ENCODE measurements at places on chromosomes 3 and 15.

- DNase-seq: no peak
Observed at GRCh38 chr3:151918253-151919029, 45.0 kb downstream of the SUCNR1 start.

GRCh38 chr3:179732661-179733348, 80.0 kb downstream of the USP13 start:
- DNase-seq: no peak

DNA sequence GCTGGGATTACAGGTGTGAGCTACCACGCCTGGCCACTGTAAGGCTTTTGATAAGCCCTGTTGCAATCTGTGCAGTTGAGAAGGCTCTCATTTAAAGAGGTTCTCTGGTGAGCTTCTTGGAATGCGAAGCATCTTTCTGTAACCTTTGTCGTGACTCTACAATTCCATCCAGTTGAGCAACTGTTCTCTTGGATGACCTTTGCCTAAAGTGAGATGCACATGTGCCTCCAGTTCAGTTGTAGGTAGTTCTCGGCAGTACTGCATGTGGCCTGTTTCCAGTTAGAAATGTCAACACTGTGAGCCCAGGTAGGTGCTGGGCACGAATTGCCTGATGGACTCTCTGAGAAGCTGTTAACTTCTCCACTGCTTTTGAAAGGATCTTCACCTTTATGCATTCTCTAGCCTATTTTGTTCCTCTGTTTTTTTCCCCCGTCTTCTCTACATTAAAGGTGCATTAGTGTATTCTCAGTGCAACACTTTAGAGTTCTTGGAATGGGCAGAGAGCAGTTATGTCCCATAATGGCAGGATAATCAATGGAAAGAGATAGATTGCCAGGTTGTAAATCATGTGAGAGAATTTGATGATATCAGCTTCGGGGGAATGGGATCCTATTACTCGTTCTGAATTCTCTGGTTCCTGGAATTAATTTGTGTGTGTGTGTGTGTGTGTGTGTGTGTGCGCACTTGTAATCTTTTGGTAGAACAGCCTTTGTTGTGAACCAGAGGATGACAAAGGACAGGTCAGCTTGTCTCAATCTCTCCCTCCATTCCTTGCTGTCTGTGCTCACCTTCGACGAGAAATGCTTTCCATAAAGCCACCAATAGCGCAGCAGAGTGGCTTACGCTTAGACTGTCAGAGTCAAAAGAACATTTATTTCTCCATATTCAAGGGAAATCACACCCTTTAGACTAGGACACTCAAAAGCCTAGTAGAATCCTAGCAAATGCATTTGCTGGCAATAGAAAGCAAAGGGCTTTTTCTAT, 51.1 kb downstream of the PTPRG start:
- no peak for DNase-seq

DNA sequence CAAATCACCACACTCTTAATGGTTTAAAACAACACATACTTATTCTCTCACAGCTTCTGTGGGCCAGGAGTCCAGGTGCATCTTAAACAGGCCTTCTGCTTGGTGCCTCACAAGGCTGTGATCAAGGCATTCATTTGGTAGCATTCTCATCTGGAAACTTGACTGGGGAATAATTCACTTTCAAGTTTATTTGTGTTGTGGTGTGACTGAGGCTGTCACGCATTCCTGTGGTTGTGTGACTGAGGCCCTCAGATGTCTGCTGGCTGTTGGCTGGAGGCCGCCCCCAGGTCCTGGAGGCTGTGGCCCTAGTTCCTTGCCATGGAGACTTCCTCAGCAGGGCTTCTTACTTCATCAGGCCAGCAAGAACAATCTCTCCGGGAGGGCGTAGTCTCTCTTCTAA, 16.9 kb upstream of the FAM3D start:
- DNase-seq: no peak

- DNase-seq: no peak
Observed at GRCh38 chr3:53154881-53155285, 6.1 kb upstream of the PRKCD start.

- DNase-seq: no peak
Observed at GRCh38 chr3:153545471-153545870, 383.4 kb downstream of the RAP2B start.

- DNase-seq: no peak
Observed at GRCh38 chr3:126954141-126954842, 28.6 kb upstream of the PLXNA1 start.

DNA sequence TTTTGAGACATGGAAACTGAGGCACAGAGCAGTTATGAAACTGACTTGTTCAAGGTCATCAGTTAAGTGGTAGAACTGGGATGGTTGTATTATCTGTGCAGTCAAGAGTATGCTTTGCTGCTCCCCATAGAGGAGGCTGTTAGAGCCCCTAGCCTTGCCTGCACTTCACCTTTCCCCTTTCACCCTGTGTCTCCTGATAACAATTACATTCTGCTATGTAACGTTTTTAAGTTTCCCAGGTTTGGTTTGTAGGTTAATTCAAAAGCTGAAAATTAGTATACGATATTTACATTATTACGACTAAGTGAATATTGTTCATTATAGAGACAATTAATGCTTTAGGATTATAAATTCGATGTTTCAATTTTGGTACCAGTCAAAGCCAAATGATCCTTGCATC, 89.9 kb downstream of the ECT2 start:
- DNase-seq: no peak

GRCh38 chr3:99721633-99722007, 83.2 kb downstream of the COL8A1 start:
- no peak for DNase-seq

- no peak for DNase-seq
Observed at GRCh38 chr15:87944691-87945090, 311.8 kb downstream of the NTRK3 start.

DNA sequence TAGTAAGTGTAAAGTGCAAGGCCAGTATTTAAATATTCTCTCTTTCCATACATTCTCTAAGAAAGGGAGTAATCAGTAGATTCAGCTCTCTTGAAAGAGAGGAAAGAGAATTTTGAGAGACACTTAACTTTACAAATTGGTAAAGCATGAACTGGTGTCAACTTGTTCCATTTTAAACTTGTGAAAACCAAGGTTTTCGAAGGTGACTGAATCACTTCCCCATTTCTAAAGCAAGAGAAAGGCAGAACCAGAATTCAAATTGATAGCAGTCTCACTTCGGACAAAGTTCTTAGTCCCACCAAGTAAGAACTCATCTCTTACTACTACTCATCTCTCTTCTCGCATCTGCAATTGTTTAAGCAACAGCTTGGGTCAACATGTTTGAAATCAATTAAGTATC, 22.4 kb downstream of the TJP1 start:
- DNase-seq: no peak

DNA sequence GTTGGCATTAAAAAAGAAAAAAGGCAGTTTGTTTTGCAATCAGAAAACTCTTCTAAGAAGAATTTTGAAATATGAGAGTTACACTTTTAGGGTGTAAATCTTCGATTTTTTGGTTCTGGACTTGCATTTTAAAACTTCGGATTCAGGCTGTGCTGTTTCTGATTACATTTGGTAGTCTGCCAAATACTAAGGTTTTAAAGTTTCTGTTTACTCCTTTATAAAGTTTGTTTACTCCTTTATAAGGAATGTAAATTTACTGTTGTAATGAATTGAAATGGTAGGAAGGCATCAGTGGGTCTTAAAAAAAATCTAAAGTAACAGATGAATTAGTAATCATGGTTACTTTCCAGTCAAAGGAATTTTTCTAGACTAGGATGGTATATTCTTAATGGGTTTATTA, 14.1 kb downstream of the FXR1 start:
- DNase-seq: no peak

DNA sequence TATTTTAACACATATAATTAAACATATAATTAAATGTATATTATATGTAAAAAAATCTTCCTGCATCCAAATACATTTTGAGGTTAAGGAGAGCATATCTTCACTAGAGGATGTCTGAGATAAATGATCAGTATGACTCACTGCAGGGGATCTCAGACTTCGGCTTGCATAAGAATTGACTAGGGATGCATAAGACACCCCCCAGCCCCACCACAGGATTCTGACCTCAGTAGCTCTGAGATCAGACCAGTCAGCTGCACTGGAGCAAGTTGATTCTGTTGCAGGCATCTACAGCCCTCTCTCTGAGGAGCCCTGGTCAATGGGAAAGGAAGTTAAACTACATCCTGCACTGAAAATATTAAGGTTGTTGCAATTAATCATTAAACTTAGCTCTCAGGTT, 29.0 kb upstream of the TBC1D21 start:
- DNase-seq: no peak

DNA sequence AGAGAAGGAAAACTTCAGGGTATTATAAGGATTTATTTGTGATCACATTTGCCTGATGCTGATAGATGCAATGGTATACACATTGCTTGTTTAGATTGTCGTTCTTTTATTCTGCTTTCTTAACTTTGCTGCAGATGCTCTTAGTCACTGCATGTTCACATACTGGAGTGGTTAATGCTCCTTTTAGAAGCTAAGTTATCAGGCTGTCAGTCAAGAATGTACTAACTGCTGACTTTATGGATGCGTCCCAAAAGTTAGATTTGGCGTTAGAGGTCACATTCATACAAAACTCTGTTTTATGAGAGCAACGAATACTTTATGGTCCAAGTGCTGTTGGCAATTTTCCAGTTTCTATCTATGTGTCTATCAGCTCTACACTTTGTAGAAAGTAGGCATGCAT, 160.7 kb downstream of the BBX start:
- no peak for DNase-seq

- peak; percentile 70 for DNase-seq
Observed at GRCh38 chr15:77496715-77497109, 76.0 kb downstream of the HMG20A start.

DNA sequence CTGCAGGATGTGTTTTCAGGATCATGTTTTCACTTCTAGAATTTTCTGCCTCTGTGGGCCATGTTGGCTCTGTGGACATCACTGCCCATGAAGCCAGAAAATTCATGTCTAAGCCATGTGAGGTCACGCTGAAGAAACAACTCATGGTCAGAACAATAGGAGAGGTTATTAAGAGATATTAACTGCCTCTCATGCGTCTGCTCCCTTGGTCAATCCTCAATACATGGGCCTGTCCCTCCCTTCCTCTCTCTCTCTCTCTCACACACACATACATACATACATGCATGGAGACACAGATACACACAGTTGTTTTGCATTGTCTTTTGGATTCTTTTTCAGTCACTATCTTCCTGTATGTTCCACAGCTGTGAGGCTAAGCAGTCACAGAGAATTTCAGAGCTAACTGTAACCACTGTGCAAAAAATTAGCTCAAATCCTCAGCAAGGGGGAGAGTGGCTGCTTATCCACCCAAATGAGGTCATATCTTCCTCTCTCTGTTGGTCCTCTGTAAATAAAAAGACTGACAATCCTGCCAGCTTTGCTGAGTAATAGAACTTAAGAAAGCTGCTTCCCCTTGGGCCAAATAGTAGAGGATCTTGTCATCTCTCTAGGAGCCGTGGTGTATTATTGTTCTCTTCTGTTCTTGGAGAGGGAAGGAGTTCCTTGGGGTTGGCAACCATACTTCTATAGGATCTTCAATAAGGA, 45.6 kb downstream of the LRTM1 start:
- DNase-seq: no peak

DNA sequence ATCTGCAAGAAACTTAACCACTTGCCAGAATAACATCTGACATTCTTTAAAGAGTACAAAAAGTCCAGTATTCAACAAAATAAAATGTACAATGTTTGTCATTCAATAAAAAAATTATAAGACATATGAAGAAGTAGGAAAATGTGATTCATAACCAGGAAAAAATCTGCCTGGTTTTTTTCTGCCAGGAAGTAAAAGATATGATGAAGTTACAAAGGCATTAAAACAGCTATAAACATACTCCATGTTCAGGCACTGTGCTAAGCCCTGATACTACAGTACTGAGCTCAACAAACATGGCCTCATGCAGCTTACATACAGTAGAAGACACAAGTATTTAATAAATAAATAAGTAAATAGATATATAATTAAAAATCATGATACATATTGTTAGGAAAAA, 178.4 kb upstream of the STT3B start:
- DNase-seq: no peak

GRCh38 chr3:23094890-23095462, 108.2 kb upstream of the UBE2E2 start:
- no peak for DNase-seq

- no peak for DNase-seq
Observed at GRCh38 chr3:4800595-4800994, 178.6 kb upstream of the BHLHE40 start.

DNA sequence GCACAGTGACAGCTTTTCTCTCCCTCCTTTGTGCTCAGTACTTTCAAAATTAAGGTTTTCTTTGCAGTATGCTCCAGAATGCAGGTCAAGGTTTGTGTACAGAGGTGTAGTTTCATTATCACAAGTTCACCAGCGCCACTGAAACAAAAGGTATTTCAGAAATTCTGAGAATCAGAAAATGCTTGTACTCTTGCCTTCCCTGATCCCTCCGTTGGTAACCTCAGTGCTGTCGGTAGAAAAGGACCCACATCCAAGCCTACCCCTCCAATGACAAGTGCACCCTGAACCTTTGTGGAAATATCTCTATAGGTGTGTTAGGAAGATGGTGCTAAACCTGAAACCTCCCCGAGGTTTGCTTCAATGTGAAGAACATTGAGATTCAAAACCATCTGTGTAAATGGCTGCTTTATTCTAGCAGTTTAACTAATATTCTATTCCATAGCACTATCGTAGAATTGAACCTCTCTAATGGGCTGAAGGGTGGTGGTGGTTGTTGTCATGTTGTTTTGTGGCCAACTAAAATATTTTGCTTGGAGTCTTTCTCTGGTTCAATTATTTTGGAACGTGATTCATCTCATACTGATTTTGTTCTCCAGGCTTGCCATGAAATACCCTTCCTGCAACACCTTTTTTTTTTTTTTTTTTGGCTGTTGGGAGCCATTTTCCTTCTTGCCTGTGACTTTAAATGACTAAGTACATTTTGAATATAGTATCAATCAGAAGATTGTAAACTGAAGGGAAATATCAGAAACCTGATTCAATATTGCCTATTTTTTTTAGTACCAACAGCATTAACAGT, 20.7 kb downstream of the ZBTB38 start:
- DNase-seq: no peak

- DNase-seq: no peak
Observed at GRCh38 chr3:144868506-144868905, 896.9 kb downstream of the DIPK2A start.

Data from activated CD4-positive, alpha-beta T cell treated with anti-CD3 and anti-CD28 coated beads, Interleukin-2, amount 50 U/mL, for 1 hour (primary cell).